Fibroblast of villous mesenchyme (primary cell): ENCODE measurements at places on chromosomes 13 and 19.
A peak's percentile ranks its signal among the peaks of the same experiment; 100 is the strongest.

GRCh38 chr13:19362946-19363510 is 181.4 kb upstream of the TUBA3C start:
- DNase-seq, result no peak

GRCh38 chr13:112779856-112780604 is 90.2 kb downstream of the ATP11A start:
- DNase-seq, result no peak

- DNase-seq, result peak; percentile 94
These were observed 133.2 kb downstream of the VWA8 start for GRCh38 chr13:41827507-41828213.

DNA sequence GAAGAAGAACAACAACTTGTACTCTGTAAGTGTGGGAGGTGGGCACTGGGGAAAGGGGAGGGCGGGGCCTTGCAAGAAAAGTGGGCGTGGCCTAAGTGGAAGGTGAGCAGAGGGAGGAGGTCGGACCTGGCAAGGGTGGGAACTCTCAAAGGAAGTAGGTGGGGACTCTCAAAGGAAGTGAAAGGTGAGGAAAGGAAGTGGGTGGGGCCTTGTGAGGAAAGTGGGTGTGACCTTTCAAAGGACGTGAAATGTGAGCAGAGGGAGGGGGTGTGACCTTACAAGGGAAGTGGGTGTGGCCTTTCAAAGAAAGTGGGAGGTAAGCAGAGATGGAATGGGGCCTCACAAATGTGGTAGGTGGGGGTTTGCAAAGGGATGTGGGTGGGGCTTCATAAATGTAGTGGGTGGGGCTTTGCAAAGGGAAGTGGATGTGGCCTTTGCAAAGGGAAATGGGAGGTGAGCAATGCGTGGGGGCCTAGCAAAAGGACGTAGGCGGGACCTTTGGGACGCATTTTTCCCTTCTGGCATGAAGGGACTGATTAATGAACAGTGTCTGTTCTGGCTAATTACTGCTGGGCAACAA is 25.9 kb downstream of the ACSBG2 start:
- no peak for DNase-seq

DNA sequence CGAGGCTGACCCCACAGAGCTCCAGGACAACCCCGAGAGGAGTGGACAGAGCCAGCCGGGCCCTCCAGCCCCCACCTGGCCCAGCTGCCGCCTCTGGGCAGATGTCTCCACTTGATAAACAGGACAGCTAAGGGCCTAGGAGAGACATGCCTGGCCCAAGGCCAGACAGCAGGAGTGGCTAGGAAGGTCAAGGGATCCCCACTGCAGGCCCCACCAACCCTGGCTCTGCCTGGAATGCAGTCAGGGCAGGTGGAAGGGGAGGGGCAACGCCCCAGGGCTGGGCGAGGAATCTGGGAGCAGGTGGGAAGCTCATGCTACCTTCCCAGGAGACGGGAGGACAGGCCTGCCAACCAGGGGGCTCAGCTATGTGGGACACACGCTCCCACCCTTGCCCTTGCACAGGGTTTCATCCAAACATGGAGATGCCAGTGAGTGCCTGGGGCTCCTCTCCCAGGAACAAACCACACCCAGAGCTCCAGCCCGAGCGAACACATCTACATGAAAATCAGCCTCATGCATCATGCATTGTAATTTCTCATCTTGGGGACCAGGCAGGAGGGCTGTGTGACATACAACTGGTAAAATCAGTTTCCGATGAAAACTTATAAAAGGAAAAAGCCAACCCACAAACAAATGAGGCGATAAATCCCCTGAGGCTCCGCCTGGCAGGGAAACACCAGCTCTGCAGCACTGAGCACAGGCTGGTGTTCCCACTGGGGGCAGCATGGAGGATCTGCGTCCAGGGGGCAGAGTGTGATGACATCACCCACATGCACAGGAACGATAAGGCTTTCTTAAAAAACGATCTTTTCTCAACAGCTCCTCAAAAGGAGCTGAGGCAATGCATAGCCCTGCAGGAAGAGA is 25.0 kb downstream of the SH3GL1 start:
- DNase-seq, result peak; percentile 87

- no peak for DNase-seq
These were observed 13.9 kb downstream of the MPND start for GRCh38 chr19:4357095-4357797.

- DNase-seq, result no peak
These were observed 73.5 kb downstream of the PDS5B start for GRCh38 chr13:32659736-32660135.

DNA sequence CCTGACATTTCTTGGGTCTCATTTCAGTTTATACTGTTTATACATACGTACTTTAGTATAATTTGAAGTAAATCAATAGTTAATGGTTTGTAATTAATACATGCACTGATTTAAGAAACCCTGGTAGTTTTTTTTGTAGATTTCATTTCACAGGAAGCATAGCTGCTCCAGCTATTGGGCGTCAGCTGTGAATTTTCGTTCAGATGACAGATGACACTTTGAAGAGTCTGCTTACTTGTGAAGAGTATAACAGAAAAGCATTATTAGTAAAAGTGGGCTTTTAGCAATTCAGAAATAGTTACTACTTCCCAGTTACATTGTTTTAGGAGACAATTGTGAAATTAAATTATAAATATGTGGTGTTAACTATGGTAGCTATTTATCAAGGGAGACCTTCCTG is 44.4 kb downstream of the METTL21C start:
- no peak for DNase-seq

- peak; percentile 36 for DNase-seq
These were observed 2.8 kb downstream of the FAM124A start for GRCh38 chr13:51225029-51225428.

- DNase-seq, result no peak
These were observed 463 bp downstream of the PCSK4 start for GRCh38 chr19:1489463-1490310.

- DNase-seq, result peak; percentile 87
These were observed 34.6 kb downstream of the COL4A2 start for GRCh38 chr13:110341445-110342244.

- DNase-seq, result no peak
These were observed 14.5 kb upstream of the RAB20 start for GRCh38 chr13:110576070-110576394.

- no peak for DNase-seq
These were observed 62.0 kb upstream of the PCDH20 start for GRCh38 chr13:61477619-61478018.

GRCh38 chr13:37365496-37365895 is 233.1 kb downstream of the POSTN start:
- no peak for DNase-seq

DNA sequence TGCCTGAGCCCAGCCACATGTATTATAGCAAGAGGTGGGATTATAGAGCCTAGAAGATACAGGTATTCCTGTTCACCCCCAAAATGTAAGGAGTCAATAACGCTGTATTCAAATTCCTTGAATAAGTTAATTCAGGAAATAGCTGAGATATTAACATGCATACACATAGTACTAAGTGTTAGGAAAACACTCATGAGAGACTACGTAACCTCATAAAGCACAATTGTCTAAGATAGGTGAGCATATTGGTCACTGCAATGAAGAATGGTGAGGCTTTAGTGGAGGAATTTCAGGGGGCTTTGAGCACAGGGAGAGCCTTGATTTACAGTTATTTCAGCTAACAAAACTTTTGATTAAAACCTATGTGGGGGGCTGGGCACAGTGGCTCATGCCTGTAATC is 161.6 kb downstream of the LMO7 start:
- no peak for DNase-seq

DNA sequence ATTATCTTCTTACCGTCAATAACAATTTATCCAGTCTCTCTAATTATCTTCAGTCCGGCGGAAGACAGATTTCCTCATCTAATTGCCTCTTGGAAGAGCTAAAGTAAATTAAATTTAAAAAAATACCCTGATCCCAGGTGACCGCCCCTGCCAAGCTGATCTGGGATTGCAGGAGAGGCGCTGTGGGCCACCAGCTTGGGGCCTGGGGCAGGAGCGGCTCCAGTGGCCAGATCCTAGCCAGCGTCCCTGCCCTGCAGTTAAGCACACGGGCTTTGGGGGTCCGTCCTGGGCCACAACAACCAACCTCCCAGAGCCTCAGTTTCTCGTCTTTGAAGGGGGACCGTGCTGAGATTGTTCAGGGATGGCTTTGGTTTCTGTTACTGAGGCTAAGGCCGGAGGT is 12.4 kb upstream of the TMEM255B start:
- DNase-seq, result no peak

DNA sequence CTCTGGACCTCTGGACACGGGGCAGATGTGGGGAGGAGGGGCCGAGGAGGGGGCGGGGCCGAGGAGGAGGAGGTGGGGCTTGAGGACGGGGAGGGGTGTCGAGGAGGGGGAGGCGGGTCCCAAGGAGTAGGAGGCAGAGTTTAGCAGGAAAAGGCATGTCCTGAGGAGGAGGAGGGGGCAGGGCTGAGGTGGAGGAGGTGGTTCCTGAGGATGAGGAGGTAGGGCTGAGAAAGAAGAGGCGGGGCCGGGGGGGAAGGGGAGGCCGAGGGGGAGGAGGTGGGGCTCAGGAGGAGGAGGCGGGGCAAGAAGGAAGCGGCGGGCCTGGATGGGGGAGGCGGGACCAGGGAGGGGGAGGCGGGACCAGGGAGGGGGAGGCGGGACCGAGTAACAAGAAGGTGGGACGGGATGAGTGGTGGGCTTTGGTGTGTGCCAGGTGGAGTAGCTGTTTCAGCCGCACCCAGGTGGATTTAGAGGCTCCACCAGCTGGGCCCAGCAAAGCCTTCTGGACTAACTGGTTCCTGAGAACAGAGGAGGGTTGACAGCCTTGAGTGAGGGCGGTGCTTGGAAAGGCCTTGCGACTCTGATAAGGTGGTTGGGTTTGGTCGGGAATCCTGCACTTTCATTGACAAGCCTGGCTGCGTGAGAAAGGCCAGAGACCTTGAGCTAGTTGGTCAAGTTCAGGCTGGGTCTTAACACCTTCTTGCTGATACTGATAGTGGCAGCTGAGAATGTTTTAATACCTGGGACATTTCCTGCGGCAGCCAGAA is 7.7 kb downstream of the TECR start:
- DNase-seq, result peak; percentile 95

DNA sequence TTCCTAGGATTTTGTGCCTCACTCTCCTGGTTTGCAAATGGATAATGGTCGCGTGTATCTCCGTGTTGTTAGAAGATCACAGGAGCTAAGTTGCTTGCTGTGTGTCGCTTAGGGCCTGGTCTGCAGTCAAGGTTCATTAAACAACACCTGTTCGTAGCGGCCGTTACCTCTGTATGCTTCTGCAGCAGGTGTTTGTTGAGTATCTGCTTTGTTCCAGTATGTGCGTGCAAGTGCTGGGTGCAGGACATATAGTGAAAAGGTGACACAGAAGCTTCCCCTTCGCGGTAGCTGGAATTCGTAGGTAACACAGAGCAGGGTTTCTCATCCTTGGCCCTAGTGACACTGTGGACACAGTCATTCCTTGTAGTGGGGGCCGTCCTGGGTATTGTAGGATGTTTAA is 5.4 kb downstream of the MED25 start:
- no peak for DNase-seq

- no peak for DNase-seq
These were observed 9.7 kb downstream of the PTBP1 start for GRCh38 chr19:806815-807421.

DNA sequence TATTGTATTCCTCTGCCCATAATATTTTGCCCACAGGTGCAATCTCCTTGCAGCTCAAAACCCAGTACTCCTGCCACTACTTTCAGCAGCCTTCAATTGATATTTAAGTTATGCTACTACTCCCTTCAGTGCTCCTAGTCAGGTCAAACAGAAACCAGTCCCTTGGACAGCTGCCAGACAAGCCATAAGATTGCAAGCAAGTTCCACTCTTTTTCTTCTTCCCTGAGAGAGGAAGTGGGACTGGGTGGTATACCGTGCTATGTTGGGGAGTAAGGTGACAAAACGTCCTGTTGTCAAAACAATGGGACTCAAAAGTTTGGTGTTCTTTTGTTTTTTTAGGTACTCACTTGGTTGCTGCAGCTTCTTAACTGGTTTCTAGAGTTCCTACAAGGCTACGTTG is 63.1 kb upstream of the FRY start:
- peak; percentile 68 for DNase-seq

- no peak for DNase-seq
These were observed 32.2 kb upstream of the GGACT start for GRCh38 chr13:100620792-100621191.

- no peak for DNase-seq
These were observed 44.9 kb downstream of the LYL1 start for GRCh38 chr19:13057744-13058143.

GRCh38 chr13:38670627-38671026 is 16.2 kb upstream of the FREM2 start:
- no peak for DNase-seq

GRCh38 chr19:44735011-44735410 is 13.5 kb upstream of the BCL3 start:
- no peak for DNase-seq

GRCh38 chr19:8530061-8530679 is 16.2 kb upstream of the ZNF414 start:
- DNase-seq, result no peak

DNA sequence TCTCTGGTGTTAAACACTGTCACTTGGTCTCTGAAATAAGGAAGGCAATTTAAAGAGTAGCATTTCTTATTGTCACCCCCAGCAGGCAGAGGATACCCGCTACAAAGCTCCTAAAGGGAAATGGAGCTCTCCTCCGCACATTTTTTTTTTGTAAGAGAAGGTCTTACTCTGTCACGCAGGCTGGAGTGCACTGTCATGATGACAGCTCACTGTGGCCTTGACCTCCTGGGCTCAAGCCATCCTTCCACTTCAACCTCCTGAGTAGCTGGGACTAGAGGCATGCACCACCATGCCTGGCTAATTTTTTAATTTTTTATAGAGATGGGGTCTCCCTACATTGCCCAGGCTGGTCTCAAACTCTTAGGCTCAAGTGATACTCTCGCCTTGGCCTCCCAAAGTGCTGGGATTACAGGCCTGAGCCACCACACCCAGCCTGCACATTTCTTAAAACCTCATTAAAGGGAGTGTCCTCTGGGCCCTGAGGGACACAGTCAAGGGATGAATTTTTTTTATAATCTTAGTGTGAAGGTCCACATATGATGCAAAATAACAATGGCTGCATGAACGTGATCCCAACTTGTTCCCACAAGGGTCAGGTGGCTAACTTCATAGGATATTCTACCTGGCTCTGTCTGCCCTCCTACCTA is 32.1 kb downstream of the SLC25A30 start:
- no peak for DNase-seq

DNA sequence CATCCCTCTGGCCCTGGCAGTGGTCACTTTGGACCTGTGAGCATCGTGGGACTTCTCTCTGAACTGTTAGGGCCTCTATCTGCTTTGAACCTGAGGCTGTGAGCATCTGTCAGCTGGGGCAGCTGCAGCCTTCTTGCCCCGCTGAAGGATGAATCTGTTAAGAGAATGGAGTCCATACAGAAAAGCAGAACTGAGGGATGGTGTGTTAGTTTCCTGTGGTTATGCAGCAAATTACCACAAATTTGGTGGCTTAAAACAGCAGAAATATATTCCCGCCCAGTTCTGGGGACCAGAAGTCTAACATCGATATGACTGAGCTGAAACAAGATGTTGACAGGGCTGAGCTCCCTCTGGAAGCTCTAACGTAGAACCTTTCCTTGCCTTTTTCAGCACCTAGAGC is 1.6 kb upstream of the ZNF497 start:
- no peak for DNase-seq

- DNase-seq, result peak; percentile 31
These were observed 589.8 kb downstream of the LMO7 start for GRCh38 chr13:76225815-76226489.
